ENCODE measurements at places on chromosomes 16 and 17. TPM values are rescaled to one million over a fixed set of nuclear protein-coding genes. Genes with fewer than 3 reads are reported as not detected.

MPV17L gene
- total RNA-seq = under 0.01 TPM

ZMYND15 gene
- 1.3 TPM for total RNA-seq

TEKT1 gene
- total RNA-seq = not detected

IL4R gene
- total RNA-seq = 103 TPM

NLGN2 gene
- 0.73 TPM for total RNA-seq

SLFN5 gene
- total RNA-seq = 47.8 TPM

KRTAP3-1 gene
- not detected for total RNA-seq

POLR2C gene
- total RNA-seq = 103 TPM

ITGAD gene
- total RNA-seq = under 0.01 TPM
